ENCODE measurements at places on chromosomes 3 and 15.

DNA sequence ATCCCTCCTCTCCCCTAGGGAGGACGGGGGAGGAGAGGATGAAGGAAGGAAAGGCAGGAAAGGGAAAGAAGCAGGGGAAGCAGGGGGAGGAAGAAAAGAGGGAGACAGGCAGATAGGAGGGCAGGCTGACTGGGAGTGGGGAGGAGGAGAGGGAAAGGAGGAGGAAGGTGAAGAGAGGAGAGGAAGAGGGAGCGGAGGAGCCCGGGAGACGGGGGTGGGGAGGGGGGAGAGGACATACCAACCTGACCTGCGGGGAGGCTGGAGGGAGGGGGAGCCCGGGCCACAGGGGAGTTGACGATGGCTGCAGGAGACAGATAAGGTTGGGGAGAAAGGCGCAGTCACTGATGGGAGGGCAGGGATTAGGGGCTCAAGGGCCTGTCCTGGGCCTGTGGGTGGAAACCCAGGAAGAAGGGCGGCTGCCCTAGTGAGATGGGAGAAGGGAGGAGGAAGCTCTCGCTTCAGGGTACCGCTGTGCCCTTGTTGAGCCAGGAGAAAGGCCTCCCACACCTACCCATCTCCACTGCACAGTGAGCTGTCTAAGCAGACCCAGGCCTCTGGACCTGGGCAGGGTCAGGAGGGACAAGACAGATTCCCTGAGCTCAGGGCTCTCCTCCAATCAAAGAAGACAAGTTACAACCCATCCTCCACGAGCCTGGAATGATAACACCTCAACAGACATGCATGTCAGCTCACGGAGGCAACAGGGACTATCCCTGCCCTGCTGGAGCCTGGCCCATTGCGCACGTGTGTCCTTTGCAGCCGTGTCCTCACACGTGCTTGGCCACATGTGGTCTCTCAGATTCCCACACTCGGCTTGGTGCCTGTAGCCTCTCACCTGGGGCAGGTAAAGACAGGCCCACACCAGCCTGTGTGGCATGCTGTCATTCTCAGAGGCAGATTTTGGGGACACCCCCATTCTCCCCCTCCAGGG is 27.9 kb downstream of the C3orf18 start:
- no peak for DNase-seq

DNA sequence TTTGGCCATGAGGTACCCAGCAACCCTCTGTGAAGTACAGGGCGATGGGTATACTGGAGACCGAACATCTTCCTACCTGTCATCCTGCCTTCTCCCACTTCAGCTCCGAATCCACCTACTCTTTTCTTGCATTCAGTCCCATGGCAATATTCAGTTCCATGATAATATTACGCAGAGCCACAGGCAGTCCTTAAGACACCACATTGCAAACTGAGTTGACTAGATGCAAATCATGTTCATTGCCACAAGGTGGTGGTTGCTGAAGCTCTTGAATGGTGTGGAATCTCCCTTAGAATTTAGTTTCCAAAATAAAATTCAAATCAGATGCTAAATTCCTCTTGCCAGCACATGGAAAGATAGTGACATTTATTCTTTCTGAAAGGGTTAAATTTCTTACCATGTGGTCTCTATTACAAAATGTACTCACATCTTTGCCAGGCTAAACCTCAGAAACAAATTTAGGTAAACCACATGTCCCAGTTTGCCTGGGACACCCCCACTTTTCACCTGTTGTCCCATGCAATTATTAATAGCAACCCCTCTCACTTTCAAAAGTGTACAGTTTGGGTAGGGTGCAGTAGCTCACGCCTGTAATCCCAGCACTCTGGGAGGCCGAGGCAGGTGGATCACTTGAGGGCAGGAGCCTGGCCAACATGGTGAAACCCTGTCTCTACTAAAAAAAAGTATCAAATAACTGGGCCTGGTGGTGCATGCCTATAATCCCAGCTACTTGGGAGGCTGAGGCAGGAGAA is 1.7 kb upstream of the NME9 start:
- no peak for DNase-seq

GRCh38 chr3:128549283-128550112 is 56.5 kb upstream of the GATA2 start:
- no peak for DNase-seq

GRCh38 chr15:40956541-40956982 is 3.3 kb downstream of the CHAC1 start:
- no peak for DNase-seq

DNA sequence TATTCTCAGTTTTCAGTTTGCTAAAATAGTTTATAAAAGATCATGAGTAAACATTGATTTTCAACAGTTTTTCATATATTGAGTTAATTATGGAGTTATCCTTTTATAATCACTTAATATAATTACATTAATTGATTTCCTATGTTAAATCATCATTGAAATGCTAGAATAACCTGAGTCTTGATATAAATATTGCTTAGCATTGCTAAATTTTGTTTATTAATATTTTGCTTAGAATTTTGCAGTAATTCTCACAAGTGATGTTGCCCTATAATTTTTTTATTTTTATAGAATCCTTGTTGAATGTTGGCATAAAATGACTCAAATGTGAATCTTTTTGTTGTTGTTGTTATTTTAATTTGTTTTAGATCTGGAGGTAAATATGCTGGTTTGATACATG is 654.2 kb downstream of the OTOL1 start:
- DNase-seq = no peak

- no peak for DNase-seq
Observed at GRCh38 chr3:123292321-123293310, 90.9 kb downstream of the SEC22A start.

DNA sequence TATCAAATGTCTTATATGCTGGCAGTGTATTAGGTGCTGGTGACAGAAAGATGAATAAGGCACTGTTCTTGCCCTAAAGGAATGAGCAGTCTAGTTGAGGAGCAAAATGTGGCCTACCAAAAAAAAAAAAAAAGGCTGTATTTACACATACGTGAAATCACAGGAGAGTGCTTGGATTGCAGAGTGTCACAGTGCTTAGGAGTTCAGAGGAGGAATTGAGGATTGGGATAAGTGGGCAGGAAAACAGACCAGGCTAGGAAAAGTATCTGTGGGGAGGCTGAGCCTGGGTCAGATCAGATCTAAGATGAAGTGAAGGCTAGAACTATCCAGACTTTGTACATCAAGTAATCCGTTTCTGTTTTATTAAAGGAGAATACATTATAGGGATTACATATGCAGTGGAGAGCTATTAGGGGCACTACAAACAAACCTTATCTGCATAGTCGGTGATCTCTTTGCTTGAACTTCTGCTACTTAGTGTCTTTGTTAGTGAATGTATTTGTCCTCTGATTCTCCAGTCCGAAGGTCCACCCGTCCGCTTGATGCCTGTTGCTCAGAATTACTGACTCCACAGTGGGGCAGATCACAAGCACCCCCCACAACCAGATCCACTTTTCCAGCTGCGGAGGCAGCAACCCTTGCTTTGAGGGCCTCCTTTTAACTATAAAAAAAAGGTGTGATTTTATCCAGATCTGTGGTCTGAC is 80.0 kb downstream of the FNDC3B start:
- DNase-seq = no peak

- DNase-seq = no peak
Observed at GRCh38 chr3:125213364-125213755, 812 bp upstream of the SLC12A8 start.

DNA sequence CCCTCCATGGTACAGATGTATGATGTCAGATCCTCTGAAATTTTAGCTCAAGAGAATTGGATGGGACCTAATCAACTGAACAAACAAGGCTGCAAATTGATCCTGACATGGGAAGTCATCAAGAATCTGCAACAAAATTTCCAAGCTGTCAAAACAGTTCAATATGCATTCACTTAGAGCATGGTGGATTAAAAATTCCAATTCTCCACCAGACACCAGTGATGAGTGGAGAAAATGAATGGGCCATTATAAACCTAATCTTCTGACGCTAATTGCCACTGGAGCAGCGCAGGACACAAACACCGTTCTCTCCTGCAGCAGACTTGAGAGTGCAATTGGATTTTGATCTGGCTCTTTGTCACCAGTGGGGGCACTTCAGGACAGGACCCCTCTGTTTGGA is 94.2 kb downstream of the MINAR1 start:
- no peak for DNase-seq

DNA sequence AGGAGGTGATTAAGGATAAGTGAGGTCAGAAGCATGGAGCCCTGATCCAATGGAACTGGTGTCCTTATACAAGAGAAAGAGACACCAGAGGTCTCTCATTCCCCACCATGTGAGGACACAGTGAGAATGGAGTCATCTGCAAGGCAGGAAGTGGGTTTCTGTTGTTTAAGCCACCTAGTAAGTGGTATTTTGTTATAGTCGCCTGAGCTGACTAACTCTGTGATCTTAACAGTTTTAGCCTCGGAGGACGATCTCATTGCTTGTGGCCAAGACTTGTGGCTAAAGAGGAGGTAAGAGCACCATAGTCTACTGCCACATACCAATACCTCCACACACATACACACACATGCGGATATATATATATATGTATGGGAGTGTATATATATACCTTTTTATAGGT is 73.8 kb downstream of the MCTP2 start:
- peak; percentile 41 for DNase-seq

- no peak for DNase-seq
Observed at GRCh38 chr3:98612587-98612986, 19.2 kb upstream of the CPOX start.

GRCh38 chr3:13075318-13075717 is 2.1 kb upstream of the IQSEC1 start:
- no peak for DNase-seq
